ENCODE measurements at places on chromosomes 5 and 9.

DNA sequence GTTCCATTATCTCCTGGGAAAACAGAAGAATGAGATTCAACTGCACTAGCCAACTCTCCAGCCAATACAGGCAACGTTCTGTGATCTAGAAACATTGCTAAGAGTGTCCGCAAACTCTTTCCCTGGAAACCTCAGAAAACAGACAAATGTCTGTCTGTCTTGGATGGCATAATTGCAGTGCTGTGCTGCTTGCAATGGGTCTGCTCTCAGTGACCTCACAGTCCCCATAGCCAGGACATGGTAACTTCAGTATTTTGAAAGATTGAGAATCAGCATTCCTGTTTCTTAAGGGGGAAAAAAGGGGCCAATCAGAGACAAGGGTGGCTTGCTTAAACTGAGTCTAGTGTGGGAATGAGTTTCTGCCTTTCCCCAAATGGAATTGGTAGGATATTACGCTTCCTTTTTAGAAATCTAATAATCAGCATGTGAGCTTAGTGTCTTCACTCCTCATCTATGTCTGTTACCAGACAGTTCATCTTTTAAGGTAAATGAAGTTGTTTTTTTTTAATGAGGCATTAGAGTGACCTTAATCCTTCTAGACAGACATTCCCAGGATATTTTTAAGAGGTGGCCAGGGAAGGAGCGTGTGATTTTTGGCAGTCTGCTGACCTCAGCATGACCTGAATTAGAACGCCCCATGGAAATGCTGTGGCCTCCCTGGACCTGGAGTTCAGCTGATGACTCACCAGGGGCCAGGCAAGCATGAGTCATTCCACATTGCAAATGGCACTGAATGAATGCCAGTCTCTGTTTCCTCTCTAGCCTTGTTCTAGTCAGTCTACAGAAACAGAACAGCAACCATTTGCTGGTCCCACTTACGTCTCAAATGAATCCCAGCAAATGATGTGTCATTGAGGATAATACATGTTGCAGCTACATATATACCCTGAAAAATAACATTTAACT, 210.2 kb upstream of the ACTBL2 start:
- peak; percentile 69 for DNase-seq

DNA sequence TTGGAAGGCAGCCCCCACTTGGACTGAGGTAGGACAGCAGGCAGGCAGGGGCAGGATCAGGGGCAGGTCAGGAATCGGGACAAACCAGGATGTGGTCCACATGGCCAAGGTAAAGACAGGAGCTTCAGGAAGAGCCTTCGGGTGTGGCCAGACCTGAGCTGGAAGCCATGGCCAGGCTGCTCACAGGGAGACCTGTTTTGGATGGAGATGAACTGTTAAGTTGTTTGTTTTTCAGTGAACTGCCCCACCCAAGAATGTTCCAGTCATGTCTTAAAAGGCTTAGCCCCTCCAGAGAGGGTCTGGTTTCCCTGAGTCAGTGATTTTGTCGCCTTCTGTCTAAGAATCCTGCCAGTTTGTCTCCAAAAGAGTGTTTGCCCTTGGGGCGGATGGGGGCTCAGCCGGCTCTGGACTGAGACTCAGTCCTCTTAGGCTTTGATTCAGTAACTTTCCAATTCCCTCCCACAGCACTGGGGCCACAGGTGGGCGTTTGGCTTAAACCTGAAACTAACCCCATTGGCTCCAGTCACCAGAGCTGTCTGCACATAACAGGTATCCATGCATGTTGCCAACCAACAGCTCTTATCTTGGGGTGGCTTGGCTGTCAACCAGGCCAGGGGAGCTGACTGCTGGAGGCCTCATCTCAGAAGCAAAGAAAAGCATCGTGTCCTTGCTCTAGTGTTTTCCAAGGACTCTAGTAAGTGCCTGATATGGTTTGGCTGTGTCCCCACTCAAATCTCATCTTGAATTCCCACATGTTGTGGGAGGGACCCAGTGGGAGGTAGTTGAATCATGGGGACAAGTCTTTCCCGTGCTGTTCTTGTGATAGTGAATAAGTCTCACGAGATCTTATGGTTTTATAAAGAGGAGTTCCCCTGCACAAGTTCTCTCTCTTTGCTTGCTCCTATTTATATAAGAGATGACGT, 11.3 kb upstream of the ANKH start:
- no peak for DNase-seq

DNA sequence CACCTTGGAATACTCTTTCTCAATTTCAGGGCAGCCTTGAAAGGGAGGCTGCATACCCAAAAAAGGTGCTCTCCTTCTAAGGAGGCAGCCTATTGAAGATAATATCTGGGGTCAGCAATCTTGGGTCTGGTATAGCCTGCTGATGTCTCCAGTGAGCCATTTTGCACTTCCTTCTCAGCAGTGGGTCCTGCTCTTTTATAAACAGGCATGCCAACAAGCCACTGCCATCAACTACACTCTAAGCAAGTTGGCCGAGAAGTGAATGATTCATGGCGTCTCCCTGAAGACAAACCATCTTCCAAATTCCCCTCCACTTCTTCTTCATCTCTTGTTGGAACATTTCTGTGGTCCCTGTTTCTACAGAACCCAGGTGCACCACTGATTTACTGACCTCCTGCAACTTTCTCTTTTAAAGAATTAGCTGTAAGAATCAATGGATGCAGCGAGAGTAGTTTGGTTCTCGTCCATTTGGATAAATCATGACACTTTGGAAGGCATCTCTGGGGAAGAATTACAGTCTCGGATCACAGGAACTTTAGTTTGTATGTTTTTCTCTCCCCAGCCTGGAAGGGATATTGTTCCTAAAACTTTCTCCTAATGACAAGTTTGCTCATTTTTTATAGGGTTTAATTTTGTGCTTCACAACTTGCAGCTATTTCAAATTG, 108.3 kb downstream of the INSYN2B start:
- no peak for DNase-seq

- DNase-seq = no peak
Measured at GRCh38 chr5:168085261-168086031, 206.0 kb upstream of the WWC1 start.

- DNase-seq = no peak
Measured at GRCh38 chr5:177334155-177334551, 17.3 kb downstream of the LMAN2 start.

- DNase-seq = no peak
Measured at GRCh38 chr5:80834710-80835109, 125.5 kb upstream of the RASGRF2 start.

DNA sequence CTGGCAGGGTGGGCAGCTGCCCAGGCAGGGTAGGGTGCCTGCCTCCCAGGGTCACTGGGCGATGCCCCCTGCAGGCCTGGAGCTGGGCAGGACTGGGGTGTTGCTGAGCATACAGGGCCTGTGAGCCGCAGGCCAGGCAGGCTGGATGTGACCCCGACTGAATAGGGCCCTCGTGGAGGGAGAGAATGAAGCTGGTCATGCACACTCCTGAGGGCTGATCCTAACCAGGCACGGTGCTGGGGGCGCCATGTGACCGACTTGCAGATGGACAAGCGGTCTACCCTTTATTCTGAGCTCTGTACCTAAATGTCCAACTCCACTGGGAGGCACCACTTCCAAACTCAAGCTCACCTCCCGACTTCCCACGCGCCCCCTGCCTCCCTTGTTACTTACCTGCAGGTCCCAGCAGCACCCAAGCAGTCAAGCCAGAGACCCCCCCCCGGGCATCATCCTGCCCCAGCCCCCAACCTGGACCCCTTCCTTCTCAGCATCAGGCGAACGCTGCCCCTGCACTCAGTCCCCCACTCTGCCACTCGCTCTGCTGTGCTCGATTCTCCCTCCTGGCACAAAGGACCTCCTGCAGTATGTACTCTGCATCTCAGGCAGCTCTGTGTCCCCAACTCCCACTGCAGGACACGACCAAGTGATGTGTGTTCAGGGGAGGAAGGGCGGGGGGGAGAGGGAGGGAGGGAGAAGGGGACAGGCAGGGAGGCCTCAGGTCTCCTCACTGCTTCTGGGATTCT, 76.8 kb upstream of the PHYKPL start:
- no peak for DNase-seq

DNA sequence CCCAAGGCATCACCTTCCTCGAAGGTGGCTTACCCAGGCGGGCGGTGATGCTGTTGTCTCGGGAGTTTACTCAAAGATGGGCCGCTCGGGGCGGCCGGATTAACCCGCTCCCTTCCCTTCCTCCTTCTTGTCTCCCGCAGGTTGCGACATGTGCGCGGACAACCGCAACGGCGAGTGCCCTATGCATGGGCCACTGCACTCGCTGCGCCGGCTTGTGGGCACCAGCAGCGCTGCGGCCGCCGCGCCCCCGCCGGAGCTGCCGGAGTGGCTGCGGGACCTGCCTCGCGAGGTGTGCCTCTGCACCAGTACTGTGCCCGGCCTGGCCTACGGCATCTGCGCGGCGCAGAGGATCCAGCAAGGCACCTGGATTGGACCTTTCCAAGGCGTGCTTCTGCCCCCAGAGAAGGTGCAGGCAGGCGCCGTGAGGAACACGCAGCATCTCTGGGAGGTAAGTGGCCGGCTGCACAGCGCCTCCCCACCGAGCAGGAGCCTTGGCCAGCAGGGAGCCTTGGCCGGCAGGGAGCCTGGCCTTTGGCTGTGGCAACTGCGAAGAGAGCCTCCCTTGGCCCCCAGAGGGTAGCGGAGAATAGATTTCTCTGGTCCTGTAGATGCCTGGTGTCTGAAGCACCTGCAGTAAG, 10.6 kb downstream of the PRDM6 start:
- DNase-seq = no peak

DNA sequence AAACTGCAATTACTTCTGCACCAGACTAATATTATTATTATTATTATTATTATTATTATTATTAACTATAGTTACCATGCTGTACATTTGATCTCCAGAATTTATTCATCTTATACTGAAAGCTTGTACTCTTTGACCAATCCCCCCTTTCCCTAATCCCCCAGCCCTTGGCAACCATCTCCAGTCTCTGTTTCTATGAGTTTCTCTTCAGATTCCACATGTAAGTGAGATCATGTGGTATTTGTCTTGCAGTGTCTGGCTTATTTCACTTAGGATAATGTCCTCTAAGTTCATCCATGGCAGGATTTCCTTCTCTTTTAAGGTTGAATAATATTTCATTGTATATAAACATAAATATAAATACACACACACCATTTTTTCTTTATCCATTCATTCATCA, 287.0 kb upstream of the DAB2 start:
- no peak for DNase-seq

GRCh38 chr5:154647114-154647760, 107.9 kb upstream of the LARP1 start:
- DNase-seq = no peak

GRCh38 chr5:164302533-164303235, 797.3 kb downstream of the MAT2B start:
- DNase-seq = no peak

GRCh38 chr9:107094370-107094769, 188.7 kb upstream of the RAD23B start:
- no peak for DNase-seq

DNA sequence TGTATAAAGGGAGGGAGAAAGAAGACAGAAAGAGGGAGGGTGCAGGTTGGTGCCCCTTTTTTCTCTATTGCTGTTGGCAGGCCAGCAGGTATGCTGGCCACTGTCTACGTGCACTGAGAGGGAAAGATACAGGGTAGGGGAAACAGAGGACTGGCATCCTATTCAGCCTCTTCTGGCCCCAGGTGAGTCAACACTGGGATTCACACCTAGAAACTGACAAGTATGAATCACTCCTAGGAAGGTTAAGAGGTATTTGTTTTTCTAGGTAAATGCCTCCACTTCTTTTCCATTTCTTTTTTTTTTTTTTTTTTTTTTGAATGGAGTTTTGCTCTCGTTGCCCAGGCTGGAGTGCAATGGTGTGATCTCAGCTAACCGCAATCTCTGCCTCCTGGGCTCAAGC, 2.8 kb upstream of the UBAP1 start:
- no peak for DNase-seq

- DNase-seq = no peak
Measured at GRCh38 chr5:146805081-146805480, 73.5 kb downstream of the PPP2R2B start.

DNA sequence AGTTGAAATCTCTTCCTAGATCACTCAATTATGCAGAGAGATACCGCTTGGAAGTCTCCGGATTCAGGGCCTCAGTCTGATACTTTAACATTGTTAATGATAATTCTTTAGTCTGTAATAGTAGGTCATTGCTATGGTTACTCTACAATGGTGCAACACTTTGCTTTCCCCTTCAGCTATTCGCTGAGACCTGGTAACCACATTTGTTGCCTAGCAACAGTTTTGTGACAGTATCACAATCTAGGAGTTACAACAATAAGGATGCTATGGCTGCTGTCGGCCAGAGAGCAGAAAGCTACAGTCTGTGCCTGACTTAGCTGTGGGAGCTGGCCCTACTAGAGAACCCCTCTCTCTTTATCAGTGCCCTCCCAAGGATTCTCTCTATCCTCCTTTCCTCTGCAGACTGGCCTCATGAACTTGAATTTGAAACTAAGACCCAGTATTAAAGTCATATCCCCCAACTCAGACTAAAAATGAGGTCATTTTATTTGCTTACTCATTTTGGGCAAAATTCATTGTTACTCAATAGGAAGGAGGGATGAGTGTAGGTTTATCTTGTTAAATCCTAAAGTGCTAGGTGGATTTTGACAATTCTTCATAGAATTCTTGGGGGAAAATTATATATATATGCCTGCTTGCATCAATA, 39.3 kb downstream of the NR2F1 start:
- DNase-seq = no peak

- DNase-seq = no peak
Measured at GRCh38 chr5:78785454-78785853, 136.9 kb upstream of the LHFPL2 start.

GRCh38 chr9:127816728-127817127, 14.0 kb downstream of the FPGS start:
- no peak for DNase-seq

GRCh38 chr5:111119856-111120255, 27.7 kb downstream of the WDR36 start:
- no peak for DNase-seq

- DNase-seq = no peak
Measured at GRCh38 chr9:27599870-27600238, 26.6 kb upstream of the C9orf72 start.

GRCh38 chr9:131818089-131818488, 78.2 kb upstream of the RAPGEF1 start:
- DNase-seq = no peak

DNA sequence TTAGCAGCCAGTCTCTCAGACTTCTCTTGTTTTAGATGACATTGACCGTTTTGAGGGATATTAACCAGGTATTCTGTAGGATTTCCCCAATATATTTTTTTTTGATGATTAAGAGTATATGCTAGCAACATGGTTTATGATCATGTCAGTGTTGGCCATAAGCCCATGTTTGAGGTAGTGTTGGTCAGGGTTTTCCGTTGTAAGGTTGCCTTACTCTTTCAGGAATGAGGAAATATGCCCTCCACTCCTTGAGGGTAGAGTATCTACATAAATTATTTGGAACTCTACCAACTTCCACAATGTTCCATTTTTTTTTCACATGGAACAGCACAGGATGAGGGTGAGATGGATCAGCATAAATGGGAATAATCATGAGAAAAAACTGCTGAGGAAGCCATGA, 188.4 kb upstream of the PRDM9 start:
- DNase-seq = no peak

Data from HS-27A (cell line).